ENCODE measurements at places on chromosomes 1 and 21. TPM values are rescaled to one million over a fixed set of nuclear protein-coding genes. Genes with fewer than 3 reads are reported as not detected.

Gene TMPRSS2
- total RNA-seq = 0.27 TPM

Gene TUFT1
- 9.2 TPM for total RNA-seq

Gene RAP1GAP
- 11.4 TPM for total RNA-seq

Gene KCTD3
- total RNA-seq = 34.4 TPM

Gene HLCS
- 5.3 TPM for total RNA-seq

Gene ASCL5
- 0.13 TPM for total RNA-seq

Gene S100A3
- 114 TPM for total RNA-seq

Gene C1orf141
- total RNA-seq = not detected

Gene CRYBG2
- 1.3 TPM for total RNA-seq

Gene CSMD2
- total RNA-seq = not detected

Gene PM20D1
- not detected for total RNA-seq

Gene NR1I3
- total RNA-seq = not detected

Gene MRTO4
- total RNA-seq = 63.6 TPM

Gene FOXD2
- 0.49 TPM for total RNA-seq

Gene ITLN2
- total RNA-seq = 0.85 TPM

Gene CFHR1
- 0.23 TPM for total RNA-seq

Gene GNG4
- total RNA-seq = 13.7 TPM

Gene NFIA
- 9.3 TPM for total RNA-seq

Gene OR6K3
- not detected for total RNA-seq

Gene C1orf94
- not detected for total RNA-seq

Gene HMGCS2
- not detected for total RNA-seq

Gene FNDC10
- 8.8 TPM for total RNA-seq

Gene HTR6
- total RNA-seq = 0.15 TPM
